Lung (tissue), 17 donors: ENCODE measurements at places on chromosomes 6 and 20. TPM values are rescaled to one million over a fixed set of nuclear protein-coding genes. Genes with fewer than 3 reads are reported as not detected.

GRCh38 chr20:48832405-48832730 is 4.6 kb upstream of the PREX1 start:
- no peak for DNase-seq

Gene ADGRF5
- total RNA-seq, result 206 TPM

Gene PPP1R3G
- total RNA-seq, result 1.5 TPM

DNA sequence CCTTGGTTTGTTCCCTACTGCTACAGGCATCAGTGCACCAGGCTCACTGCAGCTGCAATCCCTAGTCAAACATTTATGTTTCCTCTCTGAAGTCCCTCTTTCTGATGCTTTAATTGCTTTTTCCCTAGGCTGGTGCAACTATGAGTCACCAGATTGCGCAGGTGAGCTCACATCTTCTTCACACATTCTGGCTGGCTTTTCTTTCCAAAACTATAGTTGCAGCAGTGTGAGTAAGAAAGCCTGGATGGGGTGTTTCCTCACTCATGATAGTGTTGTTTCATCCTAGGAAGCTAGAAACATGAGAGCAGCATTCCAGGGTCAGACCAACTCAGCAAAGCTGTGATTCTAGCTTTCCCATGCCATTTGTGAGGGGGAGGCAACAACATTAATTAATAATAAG is 296.4 kb downstream of the PAX1 start:
- no peak for DNase-seq

Gene PHF3
- total RNA-seq, result 137 TPM

Gene THEMIS
- 0.86 TPM for total RNA-seq

DNA sequence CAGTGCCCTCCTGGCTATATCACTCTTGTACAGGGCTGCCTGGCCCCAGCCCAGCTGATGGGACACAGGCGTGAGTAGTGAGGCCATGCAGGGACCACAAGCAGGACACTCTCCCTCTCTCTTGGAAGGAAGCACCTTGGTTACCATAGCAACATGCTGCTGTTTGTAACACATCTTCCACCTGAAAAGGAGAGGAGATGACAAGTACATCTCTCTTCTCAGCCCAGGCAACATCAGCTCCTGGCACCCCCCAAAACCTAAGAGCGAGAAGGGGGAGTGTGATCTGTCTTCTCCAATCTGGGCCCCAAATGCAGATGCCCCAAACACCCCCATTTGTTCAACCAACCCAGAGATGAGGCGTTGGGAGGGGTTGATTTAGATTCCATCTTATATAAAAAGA is 49.9 kb downstream of the KCNB1 start:
- no peak for DNase-seq

Gene HMGN4
- total RNA-seq, result 50.8 TPM

Gene SCP2D1
- not detected for total RNA-seq

GRCh38 chr6:118992186-118992795 is 57.3 kb upstream of the MCM9 start:
- DNase-seq, result no peak

Gene ECT2L
- total RNA-seq, result 15.3 TPM
